ENCODE measurements at places on chromosomes 4 and X.

GRCh38 chr4:76306882-76307659 is 538 bp downstream of the STBD1 start:
- DNase-seq, result peak; percentile 51

DNA sequence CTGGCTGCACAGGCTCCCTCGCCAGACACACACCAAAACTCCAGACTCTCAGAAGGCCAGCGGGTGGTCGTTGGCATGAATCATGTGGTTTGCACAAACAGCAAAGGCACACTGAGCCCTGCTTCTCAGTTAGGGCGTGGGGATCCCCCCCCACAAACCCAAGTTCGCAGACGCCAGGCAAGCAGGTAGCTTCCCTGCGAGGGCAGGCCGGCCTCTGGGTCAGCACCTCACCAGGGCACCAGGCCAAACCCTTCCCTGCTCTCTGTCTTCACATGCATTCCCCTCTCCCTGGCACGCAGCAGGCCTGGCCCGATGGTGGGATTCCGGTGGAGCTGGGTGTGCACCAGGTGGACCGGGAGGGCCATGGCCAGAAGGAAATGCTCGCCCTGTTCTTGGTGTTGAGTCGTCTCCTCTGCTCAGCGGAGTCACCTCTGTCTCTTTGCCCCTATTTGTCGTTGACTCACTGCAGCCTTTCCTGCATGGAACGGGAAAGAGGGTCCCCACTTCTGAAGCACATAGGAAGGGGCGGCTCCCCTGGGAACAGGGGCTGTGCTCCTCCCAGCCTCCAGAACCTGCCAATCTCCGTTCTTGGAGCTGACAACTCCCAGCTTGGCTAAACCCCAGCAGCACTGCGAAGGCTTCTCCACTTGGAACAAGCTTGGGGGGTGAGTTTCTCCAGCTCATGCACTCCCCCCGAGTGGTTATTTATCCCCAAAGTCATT is 51.4 kb downstream of the SORCS2 start:
- no peak for DNase-seq

DNA sequence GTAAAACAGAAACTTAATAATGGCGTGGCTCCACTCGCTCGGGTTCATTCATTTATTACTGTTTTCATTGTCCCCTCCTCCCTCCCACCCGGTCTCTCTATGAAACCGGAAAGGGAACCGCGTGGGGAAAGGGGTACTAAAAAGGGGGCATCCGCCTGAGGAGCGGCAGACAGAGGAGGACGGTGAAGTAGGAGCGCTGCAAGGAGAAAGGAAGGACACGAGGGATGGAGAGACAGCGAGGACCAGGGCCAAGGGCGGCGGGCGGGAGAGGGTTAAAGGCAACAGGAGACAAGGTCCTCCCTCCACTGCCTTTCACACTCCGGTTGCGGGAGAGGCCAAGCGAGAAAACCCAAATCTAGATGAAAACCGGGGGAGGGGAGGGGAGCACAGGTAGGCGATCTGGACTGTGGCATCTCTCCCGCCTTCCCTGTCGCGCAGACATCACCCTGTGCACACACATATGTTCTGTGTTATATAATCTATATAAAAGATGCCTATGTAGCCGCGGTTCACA is 829 bp downstream of the ELOVL6 start:
- DNase-seq, result no peak

DNA sequence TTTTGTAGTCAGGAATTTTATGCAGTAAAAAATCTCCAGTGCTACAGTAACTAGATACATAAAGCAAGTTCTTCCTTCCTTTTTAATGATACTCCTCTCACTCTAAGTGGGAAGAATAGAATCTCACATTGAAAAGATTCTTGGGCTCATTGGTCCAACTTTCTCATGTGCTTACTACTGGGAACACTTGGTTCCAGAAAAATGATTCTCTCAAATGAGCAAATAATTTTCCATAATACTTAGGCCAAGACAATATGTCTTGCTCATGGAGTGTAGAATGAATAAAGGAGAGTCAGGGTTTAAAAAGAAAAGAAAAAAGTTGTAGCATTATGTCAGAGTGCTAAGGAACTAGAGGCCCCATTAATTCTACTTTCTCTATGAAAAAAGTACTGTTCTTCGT is 197.8 kb downstream of the RASL11B start:
- DNase-seq, result no peak

DNA sequence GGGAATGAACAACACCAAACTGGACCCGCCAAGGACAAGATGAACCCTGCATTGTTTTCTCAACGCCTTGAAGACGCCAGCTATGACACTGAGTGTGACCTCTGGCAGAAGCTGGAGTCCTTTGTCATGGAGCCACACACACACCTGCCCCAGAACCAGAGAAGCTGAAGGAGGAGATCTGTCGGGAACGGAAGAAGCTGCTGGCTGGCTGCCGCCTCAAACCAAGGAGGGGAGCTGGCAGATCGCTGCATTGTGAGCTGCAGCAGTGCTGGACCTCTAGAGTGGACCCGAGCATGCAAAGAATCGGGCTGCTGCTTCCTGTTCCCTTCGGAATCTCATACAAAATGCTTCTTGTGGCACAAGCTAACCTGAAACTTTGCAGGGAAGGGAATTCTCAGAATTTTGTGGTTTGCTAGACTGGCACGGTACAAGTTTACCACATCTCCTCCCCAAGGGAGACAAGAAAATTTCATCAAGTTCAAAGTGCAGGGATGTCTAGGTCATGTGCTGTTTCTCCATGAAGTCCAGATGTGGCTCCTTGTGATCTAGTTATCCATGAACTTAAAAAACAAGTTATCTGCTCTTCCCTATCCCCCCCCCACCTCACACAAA is 23.4 kb upstream of the GLRB start:
- no peak for DNase-seq

- no peak for DNase-seq
These were observed 36.5 kb downstream of the AFF2 start for GRCh38 chrX:148536961-148537360.

DNA sequence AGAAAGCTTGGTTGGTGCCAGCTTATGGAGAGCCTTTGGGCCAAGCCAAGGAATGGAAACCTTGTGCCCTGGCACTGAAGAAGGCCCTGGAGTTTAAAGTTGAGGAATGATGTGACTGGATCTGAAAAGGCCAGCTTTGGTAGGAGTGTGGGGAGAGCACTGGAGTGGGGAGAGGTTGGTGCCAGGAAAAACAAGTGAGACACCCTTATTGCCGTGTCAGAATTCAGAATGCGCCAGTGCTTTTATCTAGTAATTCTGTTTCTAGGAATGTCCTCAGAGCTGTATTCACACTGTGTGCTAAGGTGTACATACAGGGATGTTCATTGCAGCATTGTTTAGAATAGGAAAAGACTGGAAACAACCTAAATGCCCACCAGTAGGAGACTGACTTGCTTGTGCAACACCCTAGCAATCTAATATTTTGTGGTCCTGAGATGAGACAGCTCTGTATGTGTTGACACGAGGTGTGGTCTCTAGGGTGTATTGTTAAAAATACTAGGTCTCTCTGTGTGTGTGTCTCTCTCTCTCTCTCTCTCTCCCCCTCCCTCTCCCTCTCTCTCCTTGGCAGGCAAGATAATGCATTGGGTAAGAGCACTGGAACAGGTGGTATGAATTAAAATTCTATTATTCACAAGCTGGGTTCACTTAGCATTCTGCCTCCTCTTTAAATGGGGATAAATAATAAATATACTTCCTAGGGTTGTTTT is 107.8 kb downstream of the GATB start:
- DNase-seq, result no peak

DNA sequence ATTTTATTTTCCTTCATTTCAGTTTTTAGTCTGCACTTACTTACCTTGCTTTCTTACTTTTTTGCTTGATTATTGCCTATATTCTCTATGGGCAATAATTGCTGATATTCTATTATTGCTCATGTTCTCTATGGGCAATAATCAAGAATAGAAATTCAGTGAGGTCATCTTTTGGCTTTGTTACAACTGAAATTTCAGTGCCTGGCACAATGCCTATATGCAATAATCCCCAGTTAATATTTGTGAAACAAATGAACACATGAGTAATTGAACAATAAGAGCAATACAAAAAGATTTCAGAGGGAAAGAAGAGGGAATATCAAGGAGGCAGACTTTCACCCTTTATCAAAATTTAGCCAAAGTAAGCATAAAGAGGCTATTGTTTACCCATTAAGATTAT is 48.6 kb upstream of the ARSJ start:
- peak; percentile 51 for DNase-seq

DNA sequence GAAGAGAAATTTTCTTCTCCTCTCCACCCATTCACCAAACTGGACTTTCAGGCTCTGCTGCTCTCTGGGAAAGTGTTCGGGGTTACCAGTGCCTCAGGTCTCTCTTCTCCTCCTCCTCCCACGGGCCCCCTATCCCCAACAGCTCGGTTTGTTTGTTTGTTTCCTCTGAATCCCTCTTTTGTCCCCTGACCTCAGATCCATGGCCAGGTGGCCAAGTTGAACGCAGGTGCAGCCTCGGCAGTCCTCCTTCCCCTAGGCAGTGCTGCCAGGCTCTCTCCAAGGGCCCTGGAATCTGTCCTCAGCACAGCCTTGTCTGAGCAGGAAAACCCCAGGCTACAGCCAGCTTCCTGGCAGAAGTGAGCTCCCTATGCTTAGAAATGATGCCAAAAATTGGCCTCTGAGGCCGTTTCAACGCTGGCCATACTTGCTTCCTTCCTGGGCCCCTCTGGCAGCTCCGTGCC is 60.0 kb downstream of the FHDC1 start:
- no peak for DNase-seq

DNA sequence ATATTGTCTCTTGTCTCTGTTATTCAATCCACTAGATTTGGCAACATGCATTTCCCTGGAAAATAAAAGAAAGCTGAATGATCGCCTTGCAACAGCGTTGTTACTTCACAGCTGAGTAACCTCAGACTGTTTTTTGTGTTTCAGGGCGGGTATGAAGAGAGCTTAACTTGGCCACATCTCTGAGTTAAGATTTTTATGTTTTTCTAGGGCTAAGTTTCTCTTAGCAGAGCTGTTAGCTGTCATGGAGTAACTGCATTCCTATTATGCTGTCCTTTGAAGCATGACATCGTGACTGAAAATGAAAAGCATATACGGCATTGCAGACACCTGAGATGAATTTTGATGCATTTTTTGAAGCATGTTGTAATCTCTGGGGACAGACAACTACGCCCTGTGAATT is 1798.9 kb downstream of the PCDH7 start:
- no peak for DNase-seq

- DNase-seq, result peak; percentile 39
These were observed at the start of gene C4orf36 for GRCh38 chr4:86891762-86892635. Gene C4orf36 (minus strand): TSS chr4:86892422. CDS start chr4:86891520, 902 bp downstream.

- no peak for DNase-seq
These were observed 19.3 kb downstream of the ANXA5 start for GRCh38 chr4:121677524-121677923.

DNA sequence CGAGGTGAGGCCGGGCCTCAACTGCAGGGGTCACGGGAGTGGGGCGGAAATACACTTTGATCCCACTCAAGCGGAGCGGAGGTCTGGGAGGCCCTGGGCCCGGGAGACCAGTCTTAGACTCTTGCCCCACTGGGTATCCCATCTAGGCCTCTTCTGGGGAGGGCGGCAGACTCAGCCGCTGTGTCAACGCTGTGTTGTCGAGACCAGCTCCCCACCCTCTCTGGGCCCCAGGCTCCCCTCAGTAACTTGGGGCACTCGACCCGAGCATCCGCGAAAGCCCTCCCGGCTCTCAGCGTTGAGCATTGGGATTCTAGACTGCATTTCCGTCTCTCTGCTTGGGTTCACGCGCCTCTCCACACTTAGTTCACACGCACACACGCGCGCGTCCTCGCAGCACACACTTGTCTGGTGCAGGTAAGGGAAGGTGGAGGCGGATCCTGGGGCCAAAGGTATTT is 1.7 kb downstream of the NKX3-2 start:
- DNase-seq, result no peak

GRCh38 chr4:102783006-102783405 is 22.2 kb upstream of the MANBA start:
- no peak for DNase-seq

DNA sequence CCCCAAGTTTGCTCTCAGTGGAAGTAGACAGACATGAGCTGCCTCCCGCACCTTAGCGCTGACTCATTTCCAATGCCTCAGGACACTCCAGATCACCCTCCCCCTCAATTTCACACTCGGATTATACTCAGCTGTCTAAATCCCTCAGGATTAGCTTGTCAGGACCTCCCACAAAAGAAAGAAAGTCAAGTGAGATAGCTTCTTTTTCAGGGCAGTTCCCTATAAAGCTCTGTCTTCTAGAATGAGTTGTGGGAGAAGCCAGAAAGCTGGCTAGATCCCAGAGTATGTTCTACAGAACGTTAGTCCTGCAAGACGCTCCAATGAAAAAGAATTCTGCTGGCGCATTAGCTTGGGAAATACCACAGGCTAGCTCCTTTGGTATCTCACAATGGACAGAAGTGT is 51.2 kb upstream of the MTNR1A start:
- DNase-seq, result no peak

- no peak for DNase-seq
These were observed at the start of gene ARL9 for GRCh38 chr4:56505269-56506130. Gene ARL9 (plus strand): TSS chr4:56505791. CDS start chr4:56505863, 72 bp downstream.

- DNase-seq, result no peak
These were observed 89.8 kb upstream of the S100G start for GRCh38 chrX:16560173-16560572.

GRCh38 chr4:156109943-156110900 is 156.6 kb upstream of the CTSO start:
- no peak for DNase-seq

DNA sequence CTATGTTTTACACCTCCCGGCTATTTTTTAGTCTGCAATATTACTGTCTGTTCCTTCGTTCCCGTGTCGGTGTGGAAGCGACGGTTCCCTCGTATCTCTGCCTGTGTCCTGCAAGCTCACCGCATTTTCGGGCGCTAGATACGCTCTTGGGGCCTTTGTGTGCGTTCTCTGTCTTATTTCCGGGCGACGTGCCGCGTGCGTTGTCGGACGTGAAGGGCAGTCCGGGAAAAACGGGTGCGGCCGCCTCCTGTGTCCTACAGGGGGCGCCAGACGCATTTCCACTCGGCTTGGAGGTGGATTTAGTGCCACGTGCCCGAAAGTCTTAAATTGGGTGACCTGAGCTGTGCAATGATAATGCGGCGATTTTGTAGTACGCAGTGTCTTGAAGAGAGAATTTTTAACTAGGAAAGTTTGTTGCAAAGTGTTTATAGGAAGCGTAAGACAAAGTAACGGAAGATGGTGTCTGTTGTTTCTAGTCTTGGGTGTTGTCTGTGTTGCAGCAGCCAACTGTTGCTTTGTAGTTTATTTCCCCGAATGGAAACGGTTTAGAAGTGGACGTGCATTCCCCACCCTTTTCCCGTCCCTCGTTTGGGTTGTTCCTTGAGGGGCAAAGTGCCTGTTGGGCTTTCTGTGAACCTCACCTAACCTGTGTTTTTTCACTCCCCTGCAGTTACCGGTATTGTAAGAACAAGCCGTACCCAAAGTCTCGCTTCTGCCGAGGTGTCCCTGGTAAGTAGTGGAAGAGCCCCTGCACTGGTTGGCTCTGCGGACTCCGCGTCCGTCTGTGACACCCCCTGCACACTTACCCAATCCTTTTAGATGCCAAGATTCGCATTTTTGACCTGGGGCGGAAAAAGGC is 720 bp downstream of the RPL10 start:
- peak; percentile 75 for DNase-seq
